ENCODE measurements at places on chromosomes 3 and 15. TPM values are rescaled to one million over a fixed set of nuclear protein-coding genes. Genes with fewer than 3 reads are reported as not detected.

DNA sequence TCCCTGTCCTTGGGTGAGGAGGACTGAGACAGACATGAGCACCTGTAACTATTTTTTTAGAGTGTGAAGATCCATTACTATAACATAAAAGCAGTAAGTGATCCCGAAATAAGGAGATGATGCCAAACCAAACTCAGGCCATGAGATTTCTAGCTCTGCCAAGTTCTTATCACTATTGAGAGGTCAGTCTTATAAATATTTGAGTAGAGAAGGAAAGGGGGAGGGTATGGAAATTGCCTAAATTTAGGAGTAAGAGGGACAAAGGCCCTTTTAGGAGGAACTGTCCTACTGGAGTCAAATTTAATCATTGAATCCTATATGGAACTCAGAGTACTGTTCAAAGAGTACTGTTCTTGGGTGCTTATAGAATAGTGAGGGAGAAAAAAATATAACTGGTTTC, 326.9 kb upstream of the NAALADL2 start:
- no peak for DNase-seq

DNA sequence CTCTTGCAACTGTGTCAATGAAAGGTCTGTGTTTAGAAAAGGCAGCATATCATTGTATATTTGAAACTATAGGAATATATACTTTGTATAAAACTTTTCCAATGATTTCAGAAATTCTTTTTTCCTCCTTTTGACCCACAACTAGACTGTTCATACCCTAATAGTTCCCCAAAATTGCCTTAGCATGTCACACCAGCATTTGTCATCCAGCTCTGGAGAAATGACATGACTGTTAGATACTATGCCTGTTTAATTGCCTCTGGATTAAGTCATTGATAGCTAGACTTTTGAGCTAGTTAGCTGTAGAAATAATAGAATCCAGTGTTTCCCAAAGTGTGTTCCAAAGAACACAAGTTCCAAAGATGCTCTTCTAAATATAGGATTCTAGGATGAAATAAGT, 32.4 kb downstream of the B3GALNT1 start:
- no peak for DNase-seq

DNA sequence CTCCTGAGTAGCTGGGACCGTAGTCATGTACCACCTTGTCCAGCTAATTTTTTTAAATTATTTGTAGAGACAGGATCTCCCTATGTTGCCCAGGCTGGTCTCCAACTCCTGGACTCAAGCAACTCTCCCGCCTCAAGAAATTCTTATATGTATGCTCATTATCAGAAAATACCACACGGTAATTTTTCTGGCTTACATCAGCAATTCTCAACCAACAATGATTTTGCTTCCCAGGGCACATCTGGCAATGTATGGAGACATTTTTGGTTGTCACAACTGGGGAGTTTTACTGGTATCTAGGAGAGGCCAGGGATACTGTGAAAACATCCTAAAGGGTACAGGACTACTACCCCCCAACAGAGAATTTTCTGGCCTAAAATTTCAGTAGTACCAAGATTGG, 10.8 kb downstream of the SRP14 start:
- no peak for DNase-seq

Gene FAM174B
- 8.7 TPM for total RNA-seq

DNA sequence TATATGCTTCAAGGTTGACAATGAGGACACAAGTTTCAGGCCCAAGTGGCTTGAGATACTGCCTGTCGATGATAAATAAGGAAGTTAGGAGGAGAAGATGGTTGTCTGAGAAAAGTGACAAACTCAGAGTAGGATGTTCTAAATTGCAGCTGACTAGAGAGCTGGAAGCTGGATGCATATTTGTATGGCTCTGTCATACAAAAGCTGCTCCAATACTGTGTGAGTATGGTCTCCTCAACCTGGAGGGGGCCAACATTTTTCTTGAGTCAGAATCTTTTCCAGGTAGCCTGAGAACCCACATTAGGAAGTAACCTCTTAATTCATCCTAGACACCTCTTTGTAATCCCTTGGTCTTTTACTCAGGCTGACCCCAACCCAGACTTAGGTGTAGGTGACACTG, 28.4 kb upstream of the TPRG1 start:
- no peak for DNase-seq

GRCh38 chr3:52446631-52447511, 2.0 kb upstream of the SEMA3G start:
- no peak for DNase-seq

GRCh38 chr3:35067750-35068149, 571.6 kb upstream of the ARPP21 start:
- no peak for DNase-seq

Gene CTXND1
- total RNA-seq: not detected

Gene CPLX3
- total RNA-seq: not detected

Gene ST3GAL6
- total RNA-seq: 1.4 TPM
